ENCODE measurements at places on chromosomes 5 and 9.
A peak's percentile ranks its signal among the peaks of the same experiment; 100 is the strongest.

DNA sequence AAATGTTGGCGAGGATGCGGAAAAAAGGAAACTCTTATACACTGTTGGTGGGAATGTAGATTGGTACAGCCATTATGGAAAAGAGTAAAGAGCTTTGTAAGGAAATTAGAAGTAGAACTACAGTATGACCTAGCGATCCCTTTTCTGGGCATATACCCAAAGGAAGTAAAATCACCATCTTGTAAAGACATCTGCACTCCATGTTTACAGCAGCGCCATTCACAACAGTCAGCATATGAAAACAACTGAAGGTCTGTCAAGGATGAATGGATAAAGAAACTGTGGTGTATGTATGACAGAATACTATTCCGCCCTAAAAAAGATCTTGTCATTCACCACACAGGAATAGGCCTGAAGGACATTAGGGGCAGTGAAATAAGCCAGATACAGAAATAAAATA is 27.7 kb upstream of the SLC25A51 start:
- no peak for DNase-seq

GRCh38 chr9:87732756-87733155 is 6.8 kb downstream of the CTSL start:
- no peak for DNase-seq

DNA sequence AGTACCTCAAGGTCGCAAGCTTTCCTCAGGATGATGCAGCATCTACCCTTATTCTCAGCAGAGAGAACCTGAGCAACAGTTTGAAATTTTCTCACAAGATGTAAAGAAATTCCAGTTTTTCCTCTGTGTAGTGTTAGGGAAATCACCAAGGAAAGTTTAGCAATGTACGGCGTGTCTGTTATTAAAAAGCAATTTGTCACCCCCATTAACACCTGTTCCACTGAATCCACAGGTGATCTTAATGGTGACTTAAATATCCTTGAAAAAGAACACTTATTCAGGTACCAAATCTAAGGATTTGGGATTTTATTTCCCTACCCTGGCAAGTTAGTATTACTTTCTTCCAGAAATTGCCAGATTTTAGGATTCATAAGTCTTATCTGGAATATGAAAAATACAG is 77.9 kb upstream of the ATP10B start:
- no peak for DNase-seq

DNA sequence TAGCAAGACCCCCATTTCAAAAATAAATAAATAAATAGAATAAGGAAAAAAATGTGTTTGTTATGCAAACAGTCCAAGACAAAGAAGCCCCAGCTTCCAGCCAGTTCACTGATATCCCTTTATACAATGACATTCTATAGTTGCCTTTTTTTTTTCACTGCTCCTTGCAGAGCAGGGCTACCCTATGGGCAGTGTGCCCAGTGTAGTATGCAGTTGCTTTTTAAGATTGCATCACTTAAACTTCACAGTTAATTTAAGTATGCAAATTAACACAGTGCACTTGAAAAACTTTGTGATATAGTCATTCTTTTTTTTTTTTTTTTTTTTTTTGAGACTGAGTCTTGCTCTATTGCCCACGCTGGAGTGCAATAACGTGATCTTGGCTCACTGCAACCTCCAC is 40.8 kb upstream of the ARRDC3 start:
- no peak for DNase-seq

DNA sequence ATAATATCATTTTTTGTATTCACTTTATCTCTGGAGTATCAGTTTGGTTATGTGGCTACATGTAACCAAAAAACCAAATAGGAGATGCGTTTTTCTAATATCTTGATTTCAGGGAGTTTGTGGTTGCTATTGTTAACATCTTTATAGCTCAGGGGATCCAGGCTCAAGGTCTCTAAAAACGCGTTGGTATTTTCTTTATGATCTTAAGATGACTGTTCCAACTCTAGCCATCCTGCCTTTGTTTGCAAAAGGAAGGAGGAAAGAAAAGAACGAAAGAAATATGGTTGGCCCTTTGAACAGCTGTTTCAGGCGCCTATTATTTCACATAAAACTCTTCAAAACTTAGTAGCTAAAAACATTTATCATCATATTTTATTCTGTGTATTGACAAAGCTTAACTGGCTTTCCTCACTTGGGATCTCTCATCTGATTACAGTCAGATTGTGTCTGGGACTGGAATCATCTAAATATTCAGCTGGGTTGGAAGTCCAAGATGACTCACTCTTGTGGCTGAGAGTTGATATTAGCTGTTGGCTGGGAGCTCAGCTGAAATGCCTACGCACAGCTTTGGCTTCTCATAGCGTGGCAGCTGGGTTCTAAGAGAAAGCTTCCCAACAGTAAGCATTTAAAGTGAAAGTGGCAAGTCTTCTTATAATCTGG is 60.1 kb downstream of the FAM174A start:
- no peak for DNase-seq

- DNase-seq = no peak
Observed at GRCh38 chr5:77087484-77088261, 588 bp upstream of the ZBED3 start.

DNA sequence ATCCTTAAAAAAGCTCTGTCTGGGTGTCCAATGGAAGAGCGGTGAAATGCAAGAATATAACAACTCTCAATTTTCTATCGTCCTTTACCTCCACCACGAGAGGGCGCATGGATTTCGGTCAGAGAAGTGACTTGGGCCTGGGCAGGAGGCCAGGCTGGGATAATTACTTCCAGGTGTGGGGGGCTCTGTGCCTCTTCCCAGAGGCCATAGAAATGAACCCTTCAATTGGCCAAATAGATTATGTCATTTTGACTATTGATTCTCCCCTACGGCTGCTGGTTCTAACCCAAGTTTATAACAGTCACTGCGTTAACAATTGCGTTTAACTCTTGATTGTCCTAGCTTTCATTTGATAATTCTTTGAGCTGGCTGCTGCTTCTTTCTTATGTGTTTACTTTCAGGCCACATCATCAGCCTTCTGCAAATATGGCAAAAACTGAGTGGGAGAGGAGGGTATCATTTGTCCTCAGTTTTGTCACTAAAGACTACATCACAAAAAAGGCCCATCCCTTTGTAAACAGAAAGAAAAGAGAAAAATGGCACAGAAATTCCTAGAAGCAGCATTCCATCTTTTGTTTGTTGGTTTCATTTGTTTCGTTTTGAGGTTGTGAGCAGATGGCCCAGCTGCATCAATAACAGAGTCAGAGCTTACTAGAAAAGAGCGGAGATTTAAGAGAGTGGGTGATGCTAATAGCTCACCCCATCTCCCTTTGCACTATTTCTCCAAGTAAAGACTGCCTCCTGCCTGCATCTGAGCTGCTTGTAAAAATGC is 45.4 kb upstream of the ZFR start:
- peak; percentile 70 for DNase-seq

- DNase-seq = no peak
Observed at GRCh38 chr9:135797507-135798262, 95.7 kb downstream of the KCNT1 start.

- DNase-seq = no peak
Observed at GRCh38 chr9:132026932-132027585, 52.6 kb downstream of the MED27 start.

- no peak for DNase-seq
Observed at GRCh38 chr5:73153513-73153912, 19.5 kb upstream of the TMEM174 start.

DNA sequence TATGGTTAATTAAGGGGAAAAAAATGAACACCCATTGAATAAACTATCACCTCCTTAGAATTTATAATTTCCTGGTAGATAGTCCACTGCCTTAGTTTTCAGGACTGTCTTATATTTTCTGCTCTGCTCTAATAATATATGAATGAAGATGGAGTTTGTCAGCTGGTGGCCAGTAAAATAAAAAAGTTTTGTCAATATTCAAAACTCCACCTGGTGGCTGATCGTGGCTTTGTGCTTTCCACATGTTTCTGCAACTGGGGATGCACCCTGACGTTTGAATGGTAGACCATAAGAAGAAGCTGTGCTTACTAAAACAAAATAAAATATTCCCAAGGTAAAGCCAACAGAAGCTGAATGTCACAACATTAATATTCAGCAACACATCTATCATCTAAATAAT is 286.6 kb upstream of the IZUMO3 start:
- no peak for DNase-seq

DNA sequence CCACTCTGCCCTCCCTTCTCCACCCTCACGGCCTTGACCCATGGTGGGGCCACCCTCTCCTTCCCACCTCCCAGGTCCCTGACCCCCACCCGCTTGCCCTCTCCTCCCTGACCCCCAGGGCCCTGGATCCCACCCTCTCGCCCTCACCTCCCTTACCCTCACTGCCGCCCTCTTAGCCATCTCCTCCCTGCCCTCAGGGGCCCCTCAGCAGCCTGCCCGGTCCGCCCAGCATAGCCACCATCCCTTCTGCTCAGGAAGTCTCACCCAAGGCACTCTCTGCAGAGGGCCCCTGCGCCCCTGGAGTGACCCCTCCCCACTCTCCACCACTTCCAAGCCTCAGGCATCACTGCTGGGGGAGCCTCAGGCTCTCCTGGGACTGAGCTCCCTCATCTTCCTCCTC is 66.3 kb downstream of the MRPL36 start:
- no peak for DNase-seq

DNA sequence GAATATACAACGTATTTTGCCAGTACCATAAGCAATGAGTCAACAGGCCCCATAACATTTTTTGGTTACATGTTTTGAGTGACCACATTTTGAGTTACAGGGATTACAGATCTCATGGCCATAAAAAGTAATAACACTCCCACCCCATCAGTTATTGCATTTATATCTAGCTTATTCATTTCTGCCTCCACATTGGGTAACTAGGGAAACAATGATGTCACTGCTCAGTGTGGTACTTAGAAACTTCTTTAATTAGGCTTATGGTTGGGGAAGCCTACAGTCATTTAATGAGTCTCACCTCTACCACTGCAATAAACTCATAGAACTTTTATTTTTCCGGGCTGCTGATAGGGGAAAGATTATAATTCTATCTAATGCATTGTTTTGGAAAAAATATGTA is 39.9 kb upstream of the SMIM15 start:
- no peak for DNase-seq

Data from activated CD4-positive, CD25-positive, alpha-beta regulatory T cell treated with anti-CD3 and anti-CD28 coated beads, Interleukin-2, amount 50 U/mL, for 72 hours (primary cell).